A549 treated with AZD2906 at 1 μM for 4 hours (cell line): ENCODE measurements at places on chromosomes 13 and 19. TPM values are rescaled to one million over a fixed set of nuclear protein-coding genes. Genes with fewer than 3 reads are reported as not detected.

The PRR36 gene
- total RNA-seq: 0.28 to 0.51 TPM (median 0.39 TPM) in 5 replicates

The ZNF772 gene
- total RNA-seq: 0.85 to 1.8 TPM (median 1.6 TPM) in 5 replicates

The INAFM1 gene
- total RNA-seq: 4.2 to 12.7 TPM (median 10.9 TPM) in 5 replicates

The PTGIR gene
- total RNA-seq: 0.03 to 0.09 TPM in 2 of 5 replicates, not detected in the others

The WASF3 gene
- total RNA-seq: 0.11 to 0.19 TPM (median 0.13 TPM) in 5 replicates

The RNF225 gene
- total RNA-seq: 0.13 to 0.19 TPM (median 0.16 TPM) in 4 of 5 replicates, not detected in the other

The CYP2A7 gene
- not detected in 5 replicates for total RNA-seq

The PEG3 gene
- not detected in 5 replicates for total RNA-seq

The SELENOV gene
- not detected in 5 replicates for total RNA-seq

The HPN gene
- 0.08 to 0.11 TPM (median 0.09 TPM) in 5 replicates for total RNA-seq

The LMTK3 gene
- total RNA-seq: 2.5 to 5.4 TPM (median 5.0 TPM) in 5 replicates

The PSENEN gene
- total RNA-seq: 266 to 332 TPM (median 283 TPM) in 5 replicates

The CCDC159 gene
- total RNA-seq: 3.5 to 5.8 TPM (median 4.8 TPM) in 5 replicates

The IGSF23 gene
- 0.36 to 0.67 TPM (median 0.42 TPM) in 5 replicates for total RNA-seq

The GIPR gene
- total RNA-seq: 2.0 to 3.3 TPM (median 2.9 TPM) in 5 replicates

The TUBB4A gene
- 6.7 to 7.3 TPM (median 7.0 TPM) in 5 replicates for total RNA-seq

The MPND gene
- 5.0 to 12.2 TPM (median 10.5 TPM) in 5 replicates for total RNA-seq

The NOP53 gene
- 235 to 317 TPM (median 251 TPM) in 5 replicates for total RNA-seq

The ZNF382 gene
- total RNA-seq: 0.01 to 0.10 TPM (median 0.02 TPM) in 3 of 5 replicates, not detected in the others

The CALM3 gene
- total RNA-seq: 202 to 250 TPM (median 232 TPM) in 5 replicates

The PSG4 gene
- total RNA-seq: 0.37 to 0.83 TPM (median 0.52 TPM) in 5 replicates

The KIR2DL3 gene
- total RNA-seq: not detected in 5 replicates

The FPR2 gene
- not detected in 5 replicates for total RNA-seq

The PEAK3 gene
- total RNA-seq: 0.17 to 0.39 TPM (median 0.28 TPM) in 5 replicates

The CLPTM1 gene
- 140 to 185 TPM (median 176 TPM) in 5 replicates for total RNA-seq

The ATP1A3 gene
- total RNA-seq: 3.3 to 4.9 TPM (median 4.2 TPM) in 5 replicates

The SMIM44 gene
- not detected in 5 replicates for total RNA-seq

The MYO9B gene
- 28.2 to 33.0 TPM (median 32.0 TPM) in 5 replicates for total RNA-seq
